CD4-positive, alpha-beta T cell (primary cell): ENCODE measurements at places on chromosomes 7 and 10.

DNA sequence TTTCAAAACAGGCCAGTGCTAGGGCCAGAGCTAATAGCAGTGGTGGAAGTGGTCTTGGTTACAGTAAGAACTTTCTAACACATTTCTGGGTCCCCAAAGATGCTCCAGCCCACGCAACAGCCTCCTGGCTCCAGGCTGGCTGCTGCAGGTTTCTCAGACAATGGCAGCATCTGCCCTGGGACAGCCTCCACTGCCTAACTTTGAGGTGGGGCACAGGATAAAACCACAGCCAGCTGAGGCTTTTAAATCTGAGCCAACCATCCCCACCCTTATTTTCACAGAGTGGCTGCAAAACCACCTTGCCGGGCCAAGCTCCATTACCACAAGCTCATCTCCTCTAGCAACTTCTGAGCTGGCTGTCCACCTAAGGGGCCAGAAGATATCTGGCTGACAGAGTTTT is 84.8 kb downstream of the FAM53B start:
- no peak for DNase-seq

DNA sequence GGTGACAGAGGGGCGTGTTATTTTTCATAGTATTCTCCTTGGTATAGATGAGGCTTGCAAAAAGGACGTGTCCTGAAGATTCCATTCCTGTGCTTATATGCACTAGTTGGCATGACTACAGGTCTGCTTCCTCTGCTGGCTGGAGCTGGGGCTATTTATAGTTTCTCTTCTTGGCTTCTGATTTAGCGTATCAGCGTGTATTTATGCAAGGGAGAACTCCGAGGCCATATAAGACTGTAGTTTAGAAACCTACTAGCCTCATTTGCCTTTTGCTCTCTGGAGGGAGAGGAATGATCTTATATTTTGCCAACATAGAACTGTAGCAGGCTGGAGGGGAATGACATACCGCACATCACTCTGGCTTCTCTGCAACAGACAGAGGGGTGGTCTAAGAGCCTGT is 39.7 kb downstream of the CACNB2 start:
- no peak for DNase-seq

GRCh38 chr7:2779051-2779450 is 65.1 kb downstream of the GNA12 start:
- DNase-seq, result no peak

DNA sequence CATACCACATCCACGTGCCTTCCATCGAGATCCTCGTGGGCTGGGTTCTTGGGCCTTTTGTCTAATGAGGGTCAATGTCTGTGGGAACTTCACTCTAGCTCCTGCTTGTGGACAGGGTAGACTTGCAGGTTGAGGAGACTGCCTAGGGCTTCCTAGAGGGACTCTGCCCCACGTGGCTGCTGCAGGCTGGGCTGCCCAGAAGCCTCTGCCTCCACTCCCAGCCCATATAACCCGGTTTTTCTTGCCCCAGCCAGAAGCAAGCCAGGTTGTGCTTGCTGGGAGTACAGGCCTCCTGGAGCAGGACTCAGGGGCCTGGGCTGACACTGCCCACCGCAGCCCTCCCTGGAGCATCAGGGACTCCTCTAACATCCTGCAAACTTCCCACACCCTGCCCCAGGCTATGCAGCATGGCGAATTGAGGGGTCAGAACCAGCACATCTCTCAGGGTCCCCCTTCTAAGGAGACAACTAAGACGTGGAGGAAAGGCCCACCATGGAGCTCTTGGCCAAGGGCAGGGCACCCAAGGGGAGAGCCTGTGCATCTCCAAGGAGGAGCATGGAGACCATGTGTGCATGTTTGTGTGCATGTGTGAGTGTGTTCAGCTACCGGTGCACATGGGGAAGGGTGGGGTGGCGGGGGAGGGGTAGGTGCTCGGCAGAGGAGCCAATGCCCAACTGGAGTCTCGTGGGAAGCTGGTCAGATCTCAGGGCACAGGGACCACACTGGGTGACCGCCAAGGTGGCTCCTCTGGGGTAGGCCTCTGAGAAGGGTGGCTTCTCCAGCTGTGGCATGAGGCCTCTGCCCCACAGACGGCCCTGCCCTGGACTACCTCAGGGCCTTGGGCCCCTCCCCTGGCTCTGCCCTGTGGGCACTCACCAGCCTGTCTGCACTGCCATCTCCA is 62.6 kb downstream of the RASGEF1A start:
- no peak for DNase-seq

- no peak for DNase-seq
Measured at GRCh38 chr10:17075533-17076359, 53.9 kb downstream of the CUBN start.

DNA sequence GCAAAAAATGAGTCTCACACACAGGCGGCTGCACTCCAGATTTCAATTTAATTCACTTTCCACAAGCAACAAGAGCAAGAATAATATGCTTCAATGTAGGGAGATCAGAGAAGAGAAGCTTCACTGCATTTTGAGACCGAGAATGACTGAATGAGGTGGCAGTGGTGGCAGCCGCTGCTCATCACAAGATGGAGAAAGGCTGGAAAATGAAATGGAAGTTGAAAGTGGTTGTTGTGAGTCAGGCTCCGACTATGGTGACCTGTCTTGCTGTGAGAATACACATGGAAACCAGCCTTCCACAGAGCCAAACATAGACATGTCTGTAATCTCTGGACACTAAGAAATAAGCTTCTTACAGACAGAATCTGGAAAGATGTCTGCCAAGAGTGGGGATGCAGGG is 499.6 kb upstream of the LRRN3 start:
- DNase-seq, result no peak

GRCh38 chr7:98286093-98286539 is 4.6 kb downstream of the BRI3 start:
- no peak for DNase-seq

DNA sequence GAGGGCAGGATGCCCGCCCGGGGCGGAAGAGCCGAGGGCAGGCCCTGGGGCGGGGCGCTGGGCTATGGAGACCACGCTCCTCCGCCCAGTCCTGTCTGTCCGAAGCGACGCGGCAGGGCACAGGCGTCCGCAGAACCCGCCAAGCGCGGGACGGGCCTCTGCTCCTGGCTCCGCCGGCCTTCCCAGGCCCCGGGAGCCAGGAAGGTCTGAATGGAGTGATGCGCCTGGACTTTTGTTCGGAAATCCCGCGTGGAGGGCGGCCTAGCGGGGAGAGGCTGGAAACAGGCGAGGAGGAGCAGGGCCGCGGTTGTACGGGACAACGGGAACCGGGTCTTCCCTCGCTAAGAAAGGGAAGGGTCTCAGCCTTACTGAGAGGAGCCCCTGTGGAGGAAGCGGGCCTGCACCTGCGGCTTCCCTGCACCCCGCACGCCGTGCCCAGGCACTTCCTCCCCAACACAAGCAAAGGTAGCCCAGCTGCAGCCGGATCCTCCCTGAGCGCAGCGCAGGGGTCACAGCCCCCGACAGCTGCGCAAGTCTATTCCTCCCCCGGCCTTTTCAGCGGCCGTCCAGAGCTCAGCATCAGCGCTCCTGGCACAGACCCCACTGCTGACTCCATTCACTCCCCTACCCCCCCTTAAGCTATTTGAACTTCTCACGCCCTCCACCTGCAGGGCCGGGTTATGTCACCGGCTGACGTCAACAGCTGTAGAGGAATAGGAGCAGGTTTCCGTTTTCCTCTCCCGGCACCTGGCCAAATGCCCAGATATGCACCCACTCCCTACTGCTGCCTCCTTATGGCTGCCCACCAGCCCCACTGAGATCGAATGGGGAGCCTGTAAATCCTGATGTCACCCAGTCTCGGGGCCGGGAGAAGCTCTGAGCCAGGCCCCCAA is 143.2 kb upstream of the RET start:
- peak; percentile 67 for DNase-seq

- DNase-seq, result no peak
Measured at GRCh38 chr10:78336402-78336791, 302.7 kb downstream of the RPS24 start.

DNA sequence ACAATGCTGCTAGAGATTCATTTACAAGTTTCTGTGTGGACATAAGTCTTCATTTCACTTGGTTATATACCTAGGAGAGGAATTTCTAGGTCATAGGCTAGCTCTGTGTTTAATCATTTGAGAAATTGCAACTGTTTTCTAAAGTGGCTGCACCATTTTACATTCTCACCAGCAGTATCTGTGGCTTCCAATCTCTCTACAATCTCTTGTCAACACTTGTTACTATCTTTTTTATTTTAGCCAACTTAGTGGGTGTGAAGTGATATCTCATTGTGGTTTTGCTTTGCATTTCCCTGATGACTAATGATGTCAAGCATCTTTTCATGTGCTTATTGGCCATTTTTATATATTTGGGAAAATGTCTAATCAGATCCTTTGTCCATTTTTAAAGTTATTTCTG is 53.0 kb upstream of the DRGX start:
- DNase-seq, result no peak

DNA sequence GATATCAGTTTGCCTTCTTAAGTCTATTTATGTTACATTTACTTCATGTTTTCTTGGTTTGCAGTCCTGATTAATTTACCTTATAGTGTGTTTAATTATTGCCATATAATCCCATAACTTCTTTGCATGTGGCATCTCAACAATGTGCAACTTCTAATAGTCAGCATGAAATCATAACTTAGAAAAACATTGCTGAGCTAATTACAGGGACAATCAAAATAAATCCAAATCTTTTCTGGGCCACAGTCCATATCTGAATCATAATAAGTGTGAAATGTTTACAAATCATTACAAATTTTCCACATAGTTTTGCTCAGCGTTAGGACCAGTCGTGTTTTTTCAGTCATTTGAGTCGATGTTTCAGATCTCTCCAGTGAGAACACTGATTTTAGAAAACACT is 29.1 kb upstream of the CABCOCO1 start:
- no peak for DNase-seq

DNA sequence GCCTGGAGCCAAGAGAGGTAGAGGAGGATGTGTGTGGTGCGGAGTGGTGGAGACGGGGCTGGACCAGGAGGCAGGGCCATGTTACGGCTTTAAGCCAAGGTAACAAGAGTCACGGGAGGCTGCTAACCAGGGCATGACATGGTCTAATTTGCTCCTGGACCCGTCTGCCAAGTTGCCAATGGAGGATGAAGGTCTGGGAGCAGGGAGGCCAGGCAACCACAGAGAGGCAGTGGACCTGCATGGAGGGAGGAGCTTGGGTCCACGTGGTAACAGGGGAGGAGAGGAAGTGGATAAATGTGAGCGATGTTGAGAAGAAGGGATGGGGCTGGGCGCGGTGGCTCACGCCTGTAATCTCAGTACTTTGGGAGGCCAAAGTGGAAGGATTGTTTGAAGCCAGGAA is 31.0 kb downstream of the SRRM3 start:
- DNase-seq, result no peak

DNA sequence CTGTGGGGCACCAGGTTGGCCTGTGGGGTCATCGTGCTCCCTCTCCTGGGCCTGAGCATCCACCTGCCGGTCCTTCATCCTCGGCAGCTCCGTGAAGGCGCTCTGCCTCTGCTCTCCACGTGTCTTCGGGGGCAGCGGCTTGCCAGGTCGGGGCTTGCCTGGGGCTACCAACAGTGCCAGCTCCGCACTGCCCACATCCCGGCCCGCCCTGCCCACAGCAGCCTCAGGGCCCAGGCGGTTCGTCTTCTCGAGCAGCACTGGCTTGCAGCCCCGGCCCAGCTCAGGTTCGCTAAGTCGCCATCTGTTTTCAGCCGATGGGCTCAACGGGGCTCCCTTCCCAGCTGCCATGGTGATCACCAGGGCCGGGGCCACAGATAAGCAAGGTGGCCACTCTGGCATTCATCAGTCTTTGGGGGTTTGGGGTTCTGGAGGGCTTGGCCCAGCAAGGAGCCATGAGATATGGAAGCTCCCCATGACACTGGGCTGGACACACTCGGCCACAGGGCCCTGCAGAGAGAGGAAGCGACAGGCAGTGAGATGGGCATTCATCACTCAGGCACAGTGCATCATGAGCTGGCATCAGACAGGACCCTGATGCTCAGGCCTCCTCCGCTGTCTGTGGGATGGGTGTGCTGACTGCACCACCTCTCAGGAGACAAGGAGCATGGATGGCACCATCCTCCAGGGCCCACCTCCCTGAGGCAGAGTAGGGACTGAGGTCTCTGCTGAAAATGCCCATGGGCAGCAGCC is 15.5 kb downstream of the ZNF488 start:
- DNase-seq, result no peak

- DNase-seq, result no peak
Measured at GRCh38 chr7:133690740-133691139, 436.4 kb upstream of the LRGUK start.
